Peyer's patch (tissue), 4 donors: ENCODE measurements at places on chromosomes 6 and 20. TPM values are rescaled to one million over a fixed set of nuclear protein-coding genes. Genes with fewer than 3 reads are reported as not detected.
A peak's percentile ranks its signal among the peaks of the same experiment; 100 is the strongest.

The ZC3H12D gene
- 20.3 TPM for total RNA-seq

DNA sequence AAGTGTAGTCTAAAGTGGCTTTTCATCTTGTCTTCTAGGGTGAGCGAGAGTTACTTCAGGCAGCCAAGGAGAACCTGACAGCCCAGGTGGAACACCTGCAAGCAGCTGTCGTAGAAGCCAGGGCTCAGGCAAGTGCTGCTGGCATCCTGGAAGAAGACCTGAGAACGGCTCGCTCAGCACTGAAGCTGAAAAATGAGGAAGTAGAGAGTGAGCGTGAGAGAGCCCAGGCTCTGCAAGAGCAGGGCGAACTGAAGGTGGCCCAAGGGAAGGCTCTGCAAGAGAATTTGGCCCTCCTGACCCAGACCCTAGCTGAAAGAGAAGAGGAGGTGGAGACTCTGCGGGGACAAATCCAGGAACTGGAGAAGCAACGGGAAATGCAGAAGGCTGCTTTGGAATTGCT is 27.1 kb downstream of the C20orf173 start:
- H3K36me3 ChIP-seq, result peaks cover 71% of the 10 kb centered on the region
- no peaks in the 10 kb centered on the region for H3K4me1 ChIP-seq
- peak; percentile 79 for DNase-seq
- no peaks in the 10 kb centered on the region for H3K27me3 ChIP-seq

GRCh38 chr6:151901009-151901411 is 93.5 kb downstream of the ESR1 start:
- H3K4me1 ChIP-seq, result no peaks in the 10 kb centered on the region
- no peak overlapping the region for H3K4me3 ChIP-seq
- no peaks in the 10 kb centered on the region for H3K27me3 ChIP-seq
- no peak for DNase-seq

- DNase-seq, result no peak
- no peaks in the 10 kb centered on the region for H3K36me3 ChIP-seq
- no peaks in the 10 kb centered on the region for H3K27me3 ChIP-seq
- no peak overlapping the region for H3K4me3 ChIP-seq
Observed at GRCh38 chr6:33695451-33695887, 16.0 kb downstream of the UQCC2 start.

GRCh38 chr6:18742406-18742805 is 355.3 kb downstream of the RNF144B start:
- no peaks in the 10 kb centered on the region for H3K27me3 ChIP-seq
- no peaks in the 10 kb centered on the region for H3K36me3 ChIP-seq
- no peak overlapping the region for H3K4me3 ChIP-seq
- DNase-seq, result no peak
